ENCODE measurements at places on chromosomes 1 and 21.

DNA sequence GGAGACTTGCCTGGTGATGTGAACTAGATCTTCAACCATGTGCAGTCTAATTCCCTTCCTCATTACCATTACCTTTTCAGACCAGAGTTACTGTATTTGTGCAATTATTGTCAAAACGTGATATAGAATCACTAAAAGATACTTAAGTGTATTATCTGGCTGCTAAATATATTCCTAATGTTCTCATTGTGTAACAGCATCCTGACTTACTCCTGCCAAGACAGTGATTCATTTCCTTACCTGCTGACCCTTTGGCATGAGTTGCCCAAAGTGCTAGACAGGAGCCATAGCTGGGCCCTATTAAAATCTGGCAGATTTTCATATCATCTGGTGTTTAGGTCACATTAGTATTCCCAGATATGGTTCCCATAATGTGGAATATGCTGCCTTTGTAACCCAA is 598.3 kb upstream of the CAMK1G start:
- no peak for DNase-seq

DNA sequence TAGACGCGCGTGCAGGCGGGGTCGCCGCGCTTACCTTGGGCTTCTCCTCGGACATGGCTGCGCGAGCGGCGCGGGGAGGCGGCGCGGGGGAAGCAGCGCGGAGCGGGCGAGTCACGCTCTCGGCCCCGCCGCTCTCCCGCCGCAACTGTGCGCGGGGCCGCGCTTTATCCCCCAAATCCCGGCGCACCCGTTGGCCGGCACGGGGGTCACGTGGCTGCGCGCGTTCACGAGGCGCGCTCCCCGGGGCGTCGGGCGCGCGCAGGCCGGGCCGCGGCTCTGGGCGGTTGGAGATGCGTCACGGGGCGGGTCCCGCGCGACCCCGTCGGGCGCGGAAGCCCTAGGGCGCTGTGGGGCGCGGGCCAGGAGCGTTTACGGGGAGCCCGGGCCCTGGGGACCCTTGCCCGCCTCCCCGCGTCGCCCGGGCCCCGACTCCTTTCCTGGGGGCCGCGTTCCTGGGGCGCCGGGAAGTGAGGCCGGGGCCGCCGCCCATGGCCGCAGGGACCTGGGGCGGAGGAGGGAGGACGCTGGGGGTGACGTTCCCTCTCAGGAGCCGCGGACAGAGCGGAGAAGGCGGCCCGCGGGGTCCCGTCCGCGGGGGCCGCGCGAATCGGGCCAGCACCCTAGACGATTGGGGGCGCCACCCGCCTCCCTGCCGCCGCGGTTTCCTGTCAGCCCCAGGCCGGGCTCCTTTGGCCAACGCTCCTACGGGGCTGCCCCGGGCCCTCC is at the start of gene SUMO3:
TSS of gene SUMO3 (minus strand) at position 149 of the 726 bp plus-strand sequence. CDS start at position 55, 94 bp downstream.
- DNase-seq: peak; percentile 91

- DNase-seq: peak; percentile 92
These were observed 14.9 kb upstream of the IFNLR1 start for GRCh38 chr1:24201941-24202440.

- no peak for DNase-seq
These were observed 35.7 kb downstream of the PTGFR start for GRCh38 chr1:78526496-78526895.

- no peak for DNase-seq
These were observed 7.2 kb downstream of the PKP1 start for GRCh38 chr1:201290551-201290950.

- DNase-seq: no peak
These were observed 222.7 kb upstream of the OLFM3 start for GRCh38 chr1:102219463-102219862.

DNA sequence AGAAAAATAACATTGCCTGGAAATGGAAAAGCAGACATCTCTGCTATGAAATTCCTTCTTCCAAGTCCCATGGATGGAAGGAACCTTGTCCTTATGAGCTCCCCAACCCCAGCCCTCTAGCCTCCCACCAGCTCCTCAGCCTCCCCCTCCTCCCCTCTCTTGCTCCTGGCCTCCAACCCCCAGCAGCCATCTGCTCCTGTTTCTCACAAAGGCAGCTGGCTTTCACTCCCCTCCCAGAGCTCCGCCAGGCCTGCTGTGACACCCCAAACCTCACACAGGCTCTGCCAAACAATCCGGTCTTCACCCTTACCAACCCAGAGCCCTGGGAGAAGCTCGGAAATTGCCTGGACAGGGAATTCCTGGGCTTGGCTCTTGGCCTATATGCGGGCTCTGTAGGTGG is 69.2 kb downstream of the KLHDC7A start:
- no peak for DNase-seq

- no peak for DNase-seq
These were observed 2.9 kb upstream of the ATP1A1 start for GRCh38 chr1:116370181-116370580.

DNA sequence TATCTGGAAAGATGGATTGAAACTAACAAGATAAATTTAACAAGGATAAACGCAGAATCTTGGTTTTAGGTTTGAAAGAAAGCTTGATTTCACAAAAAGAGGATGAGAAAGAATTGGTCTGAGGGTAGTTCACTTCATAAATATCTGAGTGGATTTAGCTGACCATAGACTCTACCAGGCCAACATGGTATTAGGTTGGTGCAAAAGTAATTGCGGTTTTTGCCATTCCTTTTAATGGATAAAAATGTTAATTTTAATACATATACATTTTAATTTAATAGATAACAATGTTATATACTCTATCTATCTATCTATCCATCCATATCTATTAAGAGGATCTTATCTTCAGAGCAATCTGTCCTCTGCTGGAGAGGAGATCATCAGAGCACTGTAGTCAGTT is 70.2 kb upstream of the PLXNA2 start:
- DNase-seq: no peak

- peak; percentile 35 for DNase-seq
These were observed 41.1 kb downstream of the NGF start for GRCh38 chr1:115296981-115297380.

GRCh38 chr1:80656014-80656636 is 1144.6 kb upstream of the ADGRL2 start:
- no peak for DNase-seq
